ENCODE measurements at places on chromosomes 7 and 10. TPM values are rescaled to one million over a fixed set of nuclear protein-coding genes. Genes with fewer than 3 reads are reported as not detected.

GIMAP5 gene
- 4.4 TPM for total RNA-seq

PLAU gene
- total RNA-seq, result 29.0 TPM

ATP6V1F gene
- total RNA-seq, result 90.3 TPM

GOLGA7B gene
- total RNA-seq, result under 0.01 TPM

GRCh38 chr7:131625817-131626372 lies 69.5 kb upstream of the PODXL start:
- DNase-seq, result peak; percentile 33

SEMA4G gene
- total RNA-seq, result 0.60 TPM

DNA sequence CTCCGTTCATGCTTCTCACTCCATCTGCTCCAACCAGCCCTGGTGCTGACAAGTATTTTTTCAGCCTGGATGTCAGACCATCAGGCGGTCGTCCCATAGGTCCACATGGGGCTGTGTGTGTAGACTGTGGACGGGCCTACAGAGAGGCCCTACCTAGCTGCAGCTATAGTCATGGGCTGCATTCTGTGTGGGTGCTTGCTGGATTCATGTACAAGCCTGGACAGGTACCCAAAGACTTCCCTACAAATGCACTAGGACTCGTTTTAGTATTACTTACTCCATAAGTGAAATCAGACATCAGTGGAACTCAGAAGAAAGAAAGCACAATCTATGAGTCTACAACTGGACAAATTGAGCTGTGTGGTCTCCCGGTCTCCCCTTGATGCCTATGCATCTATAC lies 146.8 kb downstream of the PKD1L1 start:
- no peak for DNase-seq

DNA sequence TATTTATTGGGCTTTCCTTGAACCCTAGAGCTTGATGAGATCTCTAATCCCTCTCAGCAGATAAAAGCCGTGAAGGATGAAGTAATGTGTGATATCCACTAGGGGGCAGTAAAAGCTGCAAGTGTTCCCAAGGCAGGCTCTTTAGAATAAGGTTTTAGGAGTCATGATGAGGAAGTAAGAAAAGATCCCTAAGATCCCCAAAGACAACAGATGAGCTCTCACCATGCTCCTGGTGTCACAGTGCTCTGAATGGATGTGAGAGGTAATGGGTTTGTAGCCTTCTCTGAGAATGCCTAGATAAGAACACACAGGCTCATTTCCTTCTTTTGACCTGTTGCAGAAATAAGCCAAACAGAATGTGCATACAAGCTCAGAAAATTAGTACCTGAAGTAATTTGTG lies 70.4 kb upstream of the ITPRID1 start:
- peak; percentile 2 for DNase-seq

- no peak for DNase-seq
Observed at GRCh38 chr7:120583899-120584586, 273.9 kb downstream of the TSPAN12 start.

DNA sequence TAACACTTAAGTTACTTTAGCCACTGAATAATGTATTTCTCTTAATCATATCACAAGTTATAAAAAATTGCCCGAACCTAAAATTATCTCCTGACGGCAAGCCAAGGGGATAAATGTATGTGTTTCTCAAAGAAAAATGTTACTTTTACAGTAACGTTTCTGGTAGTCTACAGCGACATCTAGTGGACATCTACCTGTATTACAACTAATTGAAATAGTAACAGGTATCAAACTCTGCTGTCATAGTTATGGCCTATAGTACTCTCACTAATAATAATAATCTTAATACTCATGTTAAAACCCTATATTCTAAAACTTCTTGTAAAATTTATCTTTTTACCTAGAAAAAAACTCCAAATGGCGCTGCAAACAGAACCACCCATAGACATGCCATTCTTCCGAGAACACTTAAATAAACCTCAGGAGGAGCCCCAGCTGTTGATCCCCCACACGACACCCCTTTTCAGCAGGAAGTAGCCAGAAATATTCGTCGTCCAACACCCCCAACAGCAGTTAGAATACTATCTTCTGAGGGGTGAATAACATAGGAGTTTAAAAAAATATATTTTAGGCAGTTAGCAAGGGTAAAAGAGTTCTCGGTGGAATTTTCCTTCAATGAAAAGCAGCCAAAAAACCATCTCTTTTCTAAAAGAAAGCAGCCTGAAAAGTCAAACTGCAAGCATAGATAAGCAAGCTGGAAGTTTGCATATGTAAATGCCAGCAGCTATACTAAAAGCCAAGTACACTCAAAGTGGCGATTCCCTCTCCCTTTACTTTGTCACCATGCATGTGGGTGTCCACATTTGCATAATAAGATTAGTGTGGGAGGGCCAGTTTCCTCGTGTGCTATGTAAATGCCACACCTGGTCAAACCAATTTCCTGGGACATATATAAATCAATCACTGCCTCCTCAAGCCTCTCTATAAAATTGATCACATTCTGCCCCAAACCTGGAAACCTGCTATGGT lies 40.5 kb upstream of the ZNF107 start:
- DNase-seq, result no peak

DNA sequence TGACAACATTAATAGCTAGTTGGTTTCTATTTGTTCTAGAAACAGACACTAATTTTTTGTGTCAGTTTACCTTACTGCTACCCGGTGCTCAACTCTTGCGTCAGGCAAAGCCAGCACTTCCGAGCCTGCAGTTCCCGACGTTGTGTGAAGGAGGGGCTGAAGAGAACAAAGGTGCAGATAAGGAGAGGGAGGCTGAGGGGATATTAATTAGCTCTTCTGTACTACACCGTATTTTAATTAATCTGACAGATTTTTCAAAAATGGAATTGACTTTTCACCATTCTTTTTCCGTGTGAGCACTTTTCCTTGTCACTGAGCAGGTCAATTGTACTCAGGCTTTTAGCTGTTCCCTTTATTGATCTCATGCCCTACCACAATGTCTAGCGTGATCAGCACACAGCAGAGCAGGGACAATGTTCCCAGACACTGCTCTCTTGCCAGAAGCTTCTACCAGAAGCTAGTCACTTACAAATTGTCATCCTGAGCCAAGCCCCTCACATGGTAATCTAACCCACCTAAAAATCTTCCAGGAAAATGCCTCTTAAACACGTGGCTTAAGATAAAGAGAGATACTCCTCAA lies 650.5 kb upstream of the MKI67 start:
- DNase-seq, result no peak

DNA sequence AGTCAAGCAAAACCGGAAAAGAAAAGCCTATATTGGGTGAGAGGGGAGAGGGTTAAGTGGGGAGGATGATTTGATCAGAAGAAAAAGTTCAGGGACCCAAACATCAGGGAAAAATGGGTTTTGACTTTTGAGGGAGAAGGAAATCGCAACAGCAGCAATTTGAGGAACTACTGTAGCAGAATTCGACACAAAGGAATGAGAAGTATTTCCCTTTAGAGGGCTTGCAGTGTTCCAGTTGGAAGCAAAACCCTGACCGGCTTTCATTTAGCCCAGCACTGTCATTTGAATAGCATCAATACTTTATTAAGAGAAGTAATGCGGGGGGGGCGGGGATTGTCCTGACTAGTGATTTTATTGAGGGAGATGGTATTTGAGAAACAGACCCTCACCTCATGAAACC lies 37.2 kb upstream of the GATA3 start:
- DNase-seq, result no peak

DNA sequence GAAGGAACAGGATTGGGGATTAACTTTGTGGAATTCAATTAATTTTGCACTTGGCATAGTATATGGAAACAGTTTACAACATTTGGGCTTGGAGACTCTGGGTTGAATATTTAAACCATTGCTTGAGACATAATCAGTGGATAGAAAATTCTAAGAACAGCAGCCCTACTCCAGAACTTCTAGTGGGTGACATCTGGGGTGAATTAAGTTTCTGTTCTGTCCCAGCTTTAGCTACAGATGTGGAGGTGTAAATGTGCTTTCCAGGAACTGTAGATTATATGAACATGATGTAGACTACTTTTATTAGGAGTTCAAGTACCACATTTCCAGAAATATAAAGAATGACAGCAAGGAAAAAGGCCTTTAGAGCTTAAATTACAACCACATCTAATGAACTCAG lies 51.9 kb upstream of the SKAP2 start:
- no peak for DNase-seq

GRCh38 chr10:118723466-118723865 lies 31.3 kb downstream of the CACUL1 start:
- DNase-seq, result peak; percentile 22

ZNF117 gene
- 3.4 TPM for total RNA-seq

DNA sequence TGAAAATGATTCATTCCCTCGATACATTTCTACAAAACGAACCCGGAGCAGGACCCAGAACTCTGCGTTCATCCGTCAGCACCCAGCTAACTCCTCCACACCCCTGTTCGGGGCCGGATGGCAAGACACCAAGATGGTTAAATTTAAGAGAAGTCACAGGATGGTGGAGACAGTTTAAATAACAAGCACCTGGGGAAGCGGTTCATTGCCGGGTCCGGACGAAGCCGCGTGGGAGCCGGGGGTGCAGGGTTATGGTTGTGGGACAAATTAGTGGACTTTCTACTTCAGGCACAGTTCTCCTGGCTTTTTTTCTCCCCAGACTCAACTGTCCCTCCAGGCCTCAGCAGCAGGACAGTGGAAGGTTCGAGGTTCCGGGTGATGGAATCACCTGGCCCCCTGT lies 45.4 kb downstream of the ASB13 start:
- no peak for DNase-seq

All from pulmonary artery endothelial cell (primary cell).